ENCODE measurements at places on chromosomes 12 and 14.

GRCh38 chr12:33596814-33597213 is 157.2 kb upstream of the SYT10 start:
- DNase-seq = no peak

- no peak for DNase-seq
These were observed 3.8 kb downstream of the SOAT2 start for GRCh38 chr12:53107122-53107521.

DNA sequence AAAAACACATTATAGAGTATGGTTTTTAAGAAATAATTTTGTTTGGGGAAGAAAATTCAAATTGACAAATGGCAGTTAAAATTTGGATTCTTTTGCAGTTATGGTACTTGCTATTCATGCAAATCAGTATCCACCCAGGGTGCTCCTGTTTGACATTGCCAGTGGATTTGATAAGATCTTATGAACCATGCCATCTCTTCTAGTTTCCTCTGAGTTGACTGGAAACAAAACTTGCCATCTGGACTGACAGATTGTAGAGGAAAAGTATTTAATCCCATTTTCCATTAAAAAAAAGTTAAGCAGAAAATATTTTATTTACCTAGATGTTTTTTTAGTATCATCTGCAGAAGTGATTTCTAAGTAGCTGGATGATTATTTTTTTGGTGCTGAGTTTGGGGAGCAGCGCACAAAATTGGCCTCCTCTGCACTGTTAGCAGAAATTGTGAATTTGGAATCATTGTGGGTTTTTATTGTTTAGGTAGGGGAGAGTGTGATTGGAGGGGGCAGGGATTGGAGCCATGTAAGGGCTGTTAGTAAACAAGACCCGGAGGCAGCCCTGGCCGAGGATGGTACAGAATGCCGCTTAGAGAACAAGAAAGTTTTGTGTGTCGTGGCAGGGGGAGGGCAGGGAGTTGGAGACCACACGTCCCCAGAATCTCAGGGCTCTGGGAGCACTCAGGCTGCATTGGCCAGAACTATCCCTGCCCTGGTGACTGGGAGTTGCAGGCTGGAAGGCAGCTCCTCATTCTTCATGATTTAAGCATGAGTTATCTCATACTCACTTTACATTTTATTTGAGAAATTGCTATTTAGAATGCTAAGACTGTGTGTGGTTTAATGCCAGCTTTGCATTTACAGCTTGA is 56.6 kb downstream of the WDR20 start:
- no peak for DNase-seq

DNA sequence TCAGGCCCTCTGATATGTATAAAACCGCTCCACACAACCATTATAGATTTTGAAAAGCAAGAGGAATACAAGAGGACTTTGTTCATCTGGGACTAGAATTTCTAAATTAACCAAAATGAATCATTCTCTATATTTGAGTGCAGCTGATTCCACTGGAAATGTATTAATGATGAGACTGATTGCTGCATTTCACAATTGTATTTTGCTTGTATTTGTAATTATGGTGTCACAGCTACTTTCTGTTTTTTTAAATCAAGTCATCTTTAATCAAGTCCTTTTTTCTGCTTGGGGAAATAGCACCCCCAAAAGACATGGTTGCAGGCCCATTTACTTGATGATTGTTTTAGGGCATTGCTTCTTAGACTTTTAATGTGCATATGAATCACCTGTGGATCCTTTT is 162.4 kb downstream of the KICS2 start:
- DNase-seq = no peak

DNA sequence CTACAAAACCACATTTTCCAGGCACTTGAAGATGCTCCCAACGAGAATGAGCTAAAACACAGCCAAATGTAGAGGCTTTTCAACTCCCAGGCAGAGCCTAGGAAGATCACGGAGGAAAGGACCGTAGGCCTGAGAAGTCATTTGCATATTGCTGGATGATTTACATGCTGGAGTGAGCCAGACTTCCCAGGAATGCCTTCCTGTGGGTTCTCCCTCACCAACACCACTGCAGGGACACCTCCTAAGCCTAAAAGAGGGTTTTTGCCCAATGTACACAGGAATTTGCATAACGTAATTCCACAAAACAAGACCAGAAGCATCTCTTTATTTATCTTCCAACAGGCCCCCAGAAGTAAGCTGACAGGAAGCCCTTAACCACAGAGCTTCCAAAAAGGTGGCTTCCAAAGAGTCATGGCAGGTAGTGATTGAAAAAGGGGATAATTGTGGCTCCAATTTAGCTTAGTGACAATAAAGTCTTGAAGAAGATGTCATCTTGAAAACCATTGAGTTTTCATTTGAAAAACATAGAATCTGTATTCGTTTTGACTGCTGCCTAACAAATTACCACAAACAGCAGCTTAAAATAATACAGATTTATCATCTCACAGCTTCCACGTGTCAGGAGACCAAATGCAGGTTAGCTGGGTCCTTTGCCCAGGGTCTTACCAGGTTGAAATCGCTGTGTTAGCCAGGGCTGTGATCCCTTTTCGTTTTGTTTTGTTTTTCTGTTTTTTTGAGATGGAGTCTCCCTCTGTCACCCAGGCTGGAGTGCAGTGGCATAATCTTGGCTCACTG is 116.2 kb downstream of the EGLN3 start:
- no peak for DNase-seq

DNA sequence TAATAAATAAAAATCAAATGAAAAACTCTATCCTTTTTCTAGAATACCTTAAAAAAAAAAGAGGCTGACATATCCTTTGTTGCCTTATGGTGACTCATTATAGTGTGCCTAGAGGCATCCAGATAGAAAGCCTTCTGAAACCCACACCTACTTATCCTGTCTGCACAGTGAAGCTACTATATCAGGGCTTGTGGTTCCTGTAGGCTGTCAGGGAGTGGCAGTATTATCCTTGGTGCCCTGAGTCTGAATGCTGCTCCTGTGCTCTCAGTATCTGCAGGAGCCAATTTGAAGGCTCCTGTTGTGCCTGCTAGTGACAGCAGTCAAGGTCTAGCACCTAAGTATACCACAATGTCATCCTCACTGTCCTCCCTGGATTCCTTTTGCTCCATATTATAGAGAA is 168.4 kb upstream of the AVPR1A start:
- DNase-seq = no peak

- no peak for DNase-seq
These were observed 12.4 kb downstream of the ERG28 start for GRCh38 chr14:75648066-75648838.

DNA sequence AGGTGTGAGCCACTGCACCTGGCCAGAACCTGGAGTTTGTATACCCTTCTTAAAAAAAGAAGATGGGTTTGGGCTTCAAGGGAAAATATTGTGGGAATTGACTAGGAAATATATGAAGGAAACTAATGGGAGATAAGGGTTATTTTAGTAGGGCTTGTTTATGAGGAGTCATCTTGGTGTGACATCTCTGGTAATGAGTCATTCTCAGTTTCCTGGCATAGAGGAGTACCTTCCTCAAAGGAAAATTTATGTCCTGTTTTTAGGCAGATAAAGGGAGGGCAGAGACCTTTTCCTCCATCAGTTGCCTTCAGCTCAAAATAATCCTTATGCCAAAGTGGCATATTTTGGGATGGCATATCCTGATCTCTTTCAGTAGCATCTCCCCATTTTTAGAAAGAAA is 30.6 kb upstream of the NFKBIA start:
- no peak for DNase-seq

DNA sequence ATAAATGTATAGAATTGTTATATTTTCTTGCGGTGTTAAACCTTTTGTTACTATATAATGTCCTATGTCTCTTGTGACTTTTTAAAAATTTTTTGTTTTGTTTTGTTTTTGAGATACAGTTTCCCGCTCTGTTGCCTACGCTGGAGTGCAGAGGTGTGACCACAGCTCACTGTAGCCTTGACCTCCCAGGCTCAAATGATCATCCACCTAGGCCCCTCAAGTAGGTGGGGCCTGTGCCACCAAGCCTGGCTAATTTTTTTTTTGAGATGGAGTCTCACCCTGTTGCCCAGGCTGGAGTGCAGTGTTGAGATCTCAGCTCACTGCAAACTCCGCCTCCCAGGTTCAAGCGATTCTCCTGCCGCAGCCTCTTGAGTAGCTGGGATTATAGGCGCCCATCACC is 26.5 kb upstream of the RCOR1 start:
- no peak for DNase-seq

GRCh38 chr12:130761537-130762318 is 45.6 kb upstream of the RIMBP2 start:
- no peak for DNase-seq

GRCh38 chr14:100902295-100903133 is 1.0 kb downstream of the RTL1 start:
- DNase-seq = no peak

DNA sequence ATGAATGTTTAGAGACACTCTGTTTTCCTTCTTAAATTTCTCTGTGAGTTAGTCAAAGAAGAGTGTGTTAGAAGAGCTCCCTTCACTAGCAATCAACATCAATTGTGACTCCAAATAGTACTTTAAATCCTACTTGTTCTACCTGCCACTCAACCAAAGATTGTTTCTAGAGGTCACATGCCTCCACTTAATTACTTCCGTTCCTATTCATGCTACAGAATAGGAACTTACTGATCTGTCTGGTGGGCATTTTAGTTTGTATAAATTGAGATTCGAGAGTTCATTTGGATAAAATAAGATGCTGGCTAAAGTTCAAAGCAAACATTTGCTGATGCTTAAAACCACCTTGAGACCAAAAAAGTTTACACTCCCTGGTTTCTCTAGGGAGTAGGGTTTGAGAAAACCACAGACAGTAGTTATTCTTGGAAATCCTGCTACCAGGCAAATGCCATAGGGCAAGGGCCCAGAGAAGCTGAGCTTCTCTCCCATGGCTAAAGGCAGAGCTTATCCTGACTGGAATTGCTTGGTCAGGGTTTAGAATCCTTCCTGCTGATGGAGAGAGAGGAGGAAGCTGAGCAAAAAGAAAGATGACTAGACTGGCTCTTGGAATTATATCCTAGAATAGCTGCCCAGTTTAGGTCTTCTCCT is 389.6 kb upstream of the ATP2B1 start:
- DNase-seq = no peak

- DNase-seq = no peak
These were observed 15.2 kb downstream of the ACIN1 start for GRCh38 chr14:23079716-23080115.

DNA sequence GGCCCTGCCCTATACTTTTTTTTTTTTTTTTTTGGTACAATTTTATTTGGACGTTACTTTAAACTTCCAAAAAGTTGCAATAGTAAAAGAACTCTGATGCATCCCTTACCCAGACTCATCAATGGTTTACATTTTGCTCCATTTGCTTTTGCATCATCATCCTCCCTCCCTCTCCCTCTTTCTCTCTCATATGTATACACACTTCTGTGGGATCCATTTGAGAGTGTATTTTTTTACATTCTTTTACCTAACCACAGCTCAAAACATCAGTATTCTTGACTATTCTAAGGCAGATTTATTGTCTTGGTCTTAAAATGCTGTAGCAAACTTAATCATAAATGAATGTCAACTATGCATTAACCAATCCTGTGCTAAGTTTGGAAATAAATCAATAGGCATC is 111.6 kb downstream of the PRICKLE1 start:
- no peak for DNase-seq

GRCh38 chr14:81859046-81859445 is 325.4 kb upstream of the SEL1L start:
- DNase-seq = no peak

DNA sequence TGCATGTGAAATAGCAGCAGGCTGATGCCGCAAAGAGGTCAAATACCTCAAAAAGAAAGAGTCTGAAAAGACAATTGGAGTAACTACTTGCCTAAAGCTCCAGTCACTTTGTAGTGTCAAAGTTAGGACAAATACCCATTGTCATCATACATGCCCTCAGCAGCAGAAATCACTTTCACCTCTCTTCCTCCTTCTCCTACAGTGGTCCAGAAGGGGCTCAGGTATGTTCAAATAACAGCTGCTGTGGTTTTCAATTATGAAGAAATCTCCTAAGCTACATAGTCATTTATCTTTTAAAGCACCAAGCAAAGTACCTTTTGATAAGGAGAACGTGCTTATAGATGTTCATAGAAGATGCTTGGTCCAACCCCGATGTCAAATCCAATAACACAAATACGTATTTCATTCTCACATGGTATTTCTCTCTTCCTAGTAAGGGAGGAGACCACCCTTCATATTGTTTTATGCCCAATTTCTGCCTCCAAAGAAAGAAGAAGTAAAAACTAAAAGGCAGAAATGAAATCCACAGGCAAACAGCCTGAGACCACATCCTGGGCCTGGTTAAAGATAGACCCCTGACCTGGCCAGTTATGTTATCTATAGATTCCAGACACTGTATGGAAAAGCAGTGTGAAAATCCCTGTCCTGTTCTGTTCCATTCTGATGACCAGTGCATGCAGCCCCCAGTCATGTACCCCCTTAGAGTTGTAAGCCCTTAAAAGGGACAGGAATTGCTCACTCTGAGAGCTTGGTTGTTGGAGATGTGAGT is 23.7 kb downstream of the GYS2 start:
- no peak for DNase-seq

- no peak for DNase-seq
These were observed 44.6 kb downstream of the CCDC85C start for GRCh38 chr14:99559286-99559990.

DNA sequence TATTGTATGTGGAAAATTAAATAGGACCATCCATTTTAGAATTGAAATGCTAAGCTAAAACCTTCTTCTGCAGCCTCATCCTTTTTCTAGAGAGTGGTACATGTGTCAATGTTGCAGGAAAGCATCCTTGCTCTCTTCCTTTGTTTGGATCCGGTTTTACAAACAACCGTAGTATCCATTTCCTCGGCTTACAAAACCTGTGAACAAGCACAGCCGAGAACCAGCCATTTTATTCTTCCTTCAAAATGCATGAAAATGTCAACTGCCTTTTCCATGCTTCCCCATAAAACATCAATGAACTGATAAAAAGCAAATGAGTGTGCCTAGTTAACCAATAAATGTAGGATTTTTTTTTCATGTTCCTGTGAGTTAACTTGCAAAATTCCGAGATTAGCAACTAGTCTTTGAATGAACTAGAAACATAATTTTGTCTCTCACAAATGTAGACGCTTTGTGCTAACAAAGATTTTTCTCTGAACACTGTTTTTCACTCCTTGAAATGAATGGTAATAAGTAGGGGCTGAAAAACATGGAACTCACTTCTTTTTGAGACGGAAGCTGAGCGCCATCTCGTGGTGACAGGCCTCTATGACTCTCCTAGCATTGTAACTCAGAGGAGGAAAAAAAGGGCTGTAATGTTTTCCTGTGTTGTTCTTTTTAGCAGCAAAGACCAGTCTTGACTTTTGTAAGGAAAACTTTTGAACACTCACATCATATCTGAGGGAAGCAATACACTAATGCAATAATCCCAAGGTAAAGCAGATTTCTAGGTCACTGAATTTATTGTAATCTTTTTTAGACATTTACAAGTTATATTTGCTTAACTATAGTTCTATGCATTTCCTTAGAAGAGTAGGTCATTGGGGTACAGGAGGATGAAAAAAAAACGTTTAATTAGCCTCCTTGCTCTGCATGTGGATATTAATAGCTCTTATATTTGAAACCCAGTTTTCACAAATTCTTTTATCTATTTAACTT is 157.4 kb upstream of the FOXG1 start:
- peak; percentile 61 for DNase-seq

DNA sequence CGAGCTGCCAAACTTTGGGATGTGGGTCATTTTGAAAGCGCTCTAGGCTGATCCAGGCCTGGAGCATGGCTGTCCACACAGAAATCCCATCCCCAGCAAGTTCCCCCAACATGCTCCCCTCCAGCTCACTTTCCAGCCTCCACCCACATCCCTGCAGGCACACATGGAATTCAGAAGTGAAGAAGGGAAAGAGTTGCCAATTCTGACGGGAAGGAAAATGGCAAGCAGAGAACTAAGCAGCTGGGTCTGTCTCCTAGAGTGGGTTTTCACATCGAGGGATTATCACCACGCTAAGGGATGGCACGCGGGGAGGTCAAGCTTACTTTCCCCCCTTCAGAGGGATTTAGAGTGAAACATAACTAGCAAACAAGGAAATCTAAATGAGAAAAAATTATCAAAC is 142.3 kb downstream of the RIMBP2 start:
- no peak for DNase-seq

All from NCI-H1417 treated with DMSO at 0.1 percent for 48 hours (cell line).